ENCODE measurements at places on chromosomes 3 and 15.

- no peak for DNase-seq
Measured at GRCh38 chr15:57283774-57284503, 92.4 kb upstream of the CGNL1 start.

DNA sequence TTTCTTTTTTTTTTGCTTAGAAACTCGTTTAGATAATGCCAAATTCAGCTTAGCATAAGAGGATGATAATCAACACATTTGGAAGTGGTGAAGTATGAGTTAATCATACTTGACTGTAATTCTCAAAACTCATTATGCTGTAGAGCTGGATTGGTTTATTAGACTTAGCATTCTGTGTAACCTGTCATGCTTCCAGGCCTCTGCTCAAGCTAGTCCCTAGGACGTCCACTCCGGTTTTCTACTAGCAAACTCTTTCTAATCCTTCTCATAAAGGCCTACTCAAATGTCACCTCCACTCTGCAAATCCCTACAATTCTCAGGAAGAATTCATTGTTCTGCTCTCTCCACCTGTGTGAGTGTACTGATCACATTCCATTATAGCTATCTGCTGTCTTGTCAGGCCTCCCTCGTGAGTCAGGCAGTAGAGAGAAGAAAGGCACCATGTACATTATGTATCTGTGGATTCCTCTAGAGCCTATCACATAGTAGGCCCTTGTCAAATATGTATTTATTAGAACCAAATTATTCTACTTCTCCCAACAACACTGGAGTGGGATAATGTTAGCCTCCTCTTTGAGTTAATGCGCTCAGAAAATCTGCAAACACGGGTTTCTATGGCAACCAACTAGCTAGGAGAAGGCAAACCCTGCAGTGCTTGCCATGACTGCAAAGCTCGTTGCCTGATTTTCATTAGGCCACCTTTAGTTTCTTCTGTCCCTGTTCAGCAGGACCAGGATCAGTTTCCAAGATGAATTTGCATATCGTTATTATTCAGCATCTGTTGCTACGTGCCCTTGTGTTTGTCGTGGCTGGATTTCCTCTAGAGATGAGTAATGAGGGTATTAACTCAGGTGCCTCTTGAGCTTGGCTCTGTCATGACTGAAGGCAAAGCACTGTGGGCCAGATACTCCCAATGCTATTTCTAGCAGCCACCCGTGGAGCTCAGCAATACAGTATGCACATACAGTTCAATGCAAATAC, 30.7 kb downstream of the ATP13A5 start:
- no peak for DNase-seq

DNA sequence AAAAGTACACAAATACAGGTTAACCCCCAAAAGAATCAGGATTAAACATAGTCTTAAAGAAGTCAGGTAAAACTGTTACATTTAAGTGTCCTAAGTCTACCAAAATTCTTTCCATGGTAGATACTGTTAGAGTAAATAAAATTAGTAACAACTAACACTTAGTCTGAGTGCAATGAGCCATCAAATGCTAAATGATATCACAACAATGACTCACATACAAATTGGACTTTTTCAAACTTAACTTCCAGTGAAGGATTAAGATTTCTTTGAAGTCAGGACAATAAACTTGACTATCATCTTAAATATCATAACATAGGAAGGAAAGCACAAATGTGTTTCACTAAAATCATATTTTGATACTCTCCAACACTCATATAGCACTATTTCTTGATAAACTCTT, 43.9 kb downstream of the ZNF148 start:
- no peak for DNase-seq

- no peak for DNase-seq
Measured at GRCh38 chr3:112973325-112974177, 1.4 kb downstream of the CD200R1 start.

GRCh38 chr3:184186184-184186901, at the start of gene ABCF3:
Gene ABCF3 (plus strand): TSS chr3:184186199. CDS start chr3:184186208, 9 bp downstream.
- no peak for DNase-seq

DNA sequence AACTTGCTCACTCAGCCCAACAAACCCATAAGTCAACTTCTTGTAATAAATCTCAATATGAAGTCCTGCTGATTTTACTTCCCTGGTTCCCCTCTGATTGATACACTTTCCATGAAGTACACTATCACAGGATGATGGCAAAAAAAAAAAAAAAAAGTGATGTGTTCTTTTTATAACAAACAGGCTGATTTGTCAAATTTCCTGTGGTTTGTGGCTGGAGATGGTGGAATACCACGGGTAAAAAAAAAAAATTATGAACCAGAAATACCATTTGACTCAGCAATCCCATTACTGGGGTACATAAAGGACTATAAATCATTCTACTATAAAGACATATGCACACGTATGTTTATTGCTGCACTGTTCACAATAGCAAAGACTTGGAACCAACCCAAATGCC, 10.7 kb upstream of the SERPINI2 start:
- no peak for DNase-seq

DNA sequence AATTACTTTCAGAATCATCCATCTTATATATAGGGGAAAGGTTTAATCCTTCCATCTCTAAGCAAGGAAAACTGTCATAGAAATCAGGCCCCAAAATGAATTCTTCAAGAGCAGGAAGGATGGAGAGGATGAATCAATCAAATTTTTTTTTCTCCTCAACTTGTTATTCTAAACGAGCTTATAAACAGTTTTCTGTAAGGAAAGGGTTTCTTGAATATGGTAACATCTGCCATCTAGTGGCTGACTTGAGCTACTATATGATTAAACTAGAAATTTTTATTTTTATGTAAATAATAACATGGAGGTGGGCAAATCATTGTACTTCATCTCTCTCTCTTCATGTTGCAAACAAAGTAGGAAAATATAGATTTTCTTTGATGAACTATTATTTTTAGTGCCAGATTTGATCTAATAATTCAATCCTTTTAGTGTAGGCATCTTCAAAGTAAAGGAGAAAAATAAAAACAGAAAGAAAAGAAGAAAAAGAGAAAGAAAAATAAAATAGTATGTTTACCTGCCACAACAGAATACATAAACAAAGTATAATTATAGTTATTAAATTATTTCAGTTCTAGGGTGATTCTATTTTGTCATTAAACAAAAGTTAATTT, 146.6 kb downstream of the SERPINI1 start:
- peak; percentile 38 for DNase-seq

DNA sequence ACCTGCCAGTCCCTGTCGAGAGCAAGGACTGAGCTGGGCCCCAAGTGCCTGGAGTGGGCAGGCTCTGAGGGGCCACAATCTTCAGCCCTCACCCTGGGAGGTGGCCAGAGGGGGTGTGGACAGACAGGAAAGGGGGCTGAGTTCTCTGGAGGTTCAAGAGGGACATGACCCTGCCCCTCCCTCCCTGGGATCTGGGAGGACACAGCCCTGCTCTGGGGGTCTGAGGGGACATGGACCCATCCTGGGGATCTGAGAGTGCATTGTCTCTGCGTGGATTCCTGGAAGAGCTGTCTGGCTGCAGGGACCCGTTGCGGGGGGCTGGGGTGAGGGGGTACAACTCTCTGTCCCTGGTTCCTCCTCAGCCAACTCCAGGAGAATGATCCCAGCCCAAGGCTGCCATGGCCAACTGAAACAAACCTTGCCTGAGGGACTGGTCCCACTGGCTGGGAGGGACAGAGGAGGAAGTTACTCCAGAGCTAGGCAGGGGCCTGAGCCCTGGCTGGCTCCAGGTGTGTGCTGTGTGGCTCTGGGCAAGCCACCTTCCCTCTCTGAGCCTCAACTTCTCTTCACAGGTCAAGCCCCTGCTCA, 29.0 kb downstream of the PTH1R start:
- no peak for DNase-seq

DNA sequence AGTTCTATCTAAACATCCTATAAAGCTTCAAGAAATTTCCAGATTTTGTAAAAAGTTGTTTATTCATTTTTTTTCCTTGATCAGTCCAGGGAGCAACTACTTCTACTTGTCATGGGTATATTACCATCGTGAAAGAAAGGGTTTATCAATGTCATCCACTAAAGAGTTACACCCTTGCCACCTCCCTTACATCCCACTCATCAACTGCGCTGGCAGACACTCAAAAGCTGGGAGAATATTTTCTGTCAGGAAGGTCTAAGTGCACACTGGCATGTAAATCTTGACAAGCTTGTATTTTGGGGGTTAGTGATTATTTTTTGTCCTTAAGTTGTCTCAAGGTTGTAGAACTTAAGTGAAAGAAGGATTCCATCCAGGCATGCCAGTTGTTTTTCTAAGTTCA, 188.3 kb upstream of the ARL6 start:
- DNase-seq: no peak

DNA sequence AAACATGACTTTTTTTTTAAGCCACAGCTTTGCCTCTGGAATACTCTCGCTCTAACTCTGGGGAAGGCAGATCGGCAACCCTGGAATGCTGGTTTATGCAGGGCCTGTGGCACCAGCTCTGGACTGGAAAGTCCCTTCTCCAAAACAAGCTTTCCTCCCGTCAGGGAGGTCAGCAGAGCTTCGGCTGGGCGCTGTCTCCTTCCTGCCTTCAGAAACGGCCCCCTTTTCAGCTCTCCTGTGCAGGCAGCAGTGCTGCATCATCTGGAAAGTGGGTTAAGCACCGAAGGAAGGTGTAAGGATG, 42.7 kb upstream of the SKOR1 start:
- no peak for DNase-seq

GRCh38 chr3:39784922-39785321, 24.5 kb upstream of the MYRIP start:
- no peak for DNase-seq

DNA sequence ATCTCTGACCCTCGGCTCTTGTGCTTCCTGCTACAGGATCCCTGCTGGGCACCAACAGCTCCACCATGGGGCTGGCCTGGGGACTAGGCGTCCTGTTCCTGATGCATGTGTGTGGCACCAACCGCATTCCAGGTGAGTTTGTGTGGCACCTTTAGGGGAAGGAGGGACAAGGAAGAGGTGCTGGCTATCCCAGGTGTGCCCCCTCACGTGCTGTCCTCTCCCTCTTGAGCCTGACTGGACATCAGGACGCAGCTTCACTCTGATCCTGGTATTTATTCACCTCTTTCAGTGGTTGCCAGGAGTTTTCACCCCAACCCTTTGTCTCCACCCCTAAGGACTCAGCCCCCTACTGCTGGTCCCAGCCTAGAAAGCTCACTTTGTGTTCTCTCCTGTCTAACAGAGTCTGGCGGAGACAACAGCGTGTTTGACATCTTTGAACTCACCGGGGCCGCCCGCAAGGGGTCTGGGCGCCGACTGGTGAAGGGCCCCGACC, 960 bp downstream of the THBS1 start:
- peak; percentile 45 for DNase-seq

GRCh38 chr15:37124331-37124730, 24.0 kb upstream of the MEIS2 start:
- no peak for DNase-seq

DNA sequence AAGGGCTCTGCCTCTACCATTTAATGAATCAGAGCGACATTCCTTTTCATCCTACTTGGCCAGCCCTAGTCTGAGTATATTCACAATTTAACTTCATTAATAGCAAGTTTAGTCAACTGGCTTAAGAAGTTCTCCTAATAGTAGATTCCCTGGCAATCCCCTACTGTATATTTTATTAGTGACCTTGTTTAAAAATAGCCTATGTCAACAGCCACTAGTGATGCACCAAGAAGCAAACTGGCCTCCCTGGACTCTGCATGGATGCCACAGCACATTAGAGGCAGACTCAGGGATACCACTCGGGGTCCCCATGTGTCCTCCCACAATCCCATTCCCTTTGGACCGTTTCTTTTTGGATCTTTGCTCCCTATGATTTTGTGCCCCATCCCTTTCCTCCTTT, 83.6 kb downstream of the THSD4 start:
- no peak for DNase-seq

- no peak for DNase-seq
Measured at GRCh38 chr15:79831604-79832003, 65.2 kb downstream of the MTHFS start.

- DNase-seq: no peak
Measured at GRCh38 chr3:143226678-143227291, 107.2 kb downstream of the CHST2 start.

GRCh38 chr15:84731774-84732173, 15.8 kb upstream of the SEC11A start:
- DNase-seq: no peak

- DNase-seq: no peak
Measured at GRCh38 chr3:133368371-133369067, 31.3 kb upstream of the BFSP2 start.

DNA sequence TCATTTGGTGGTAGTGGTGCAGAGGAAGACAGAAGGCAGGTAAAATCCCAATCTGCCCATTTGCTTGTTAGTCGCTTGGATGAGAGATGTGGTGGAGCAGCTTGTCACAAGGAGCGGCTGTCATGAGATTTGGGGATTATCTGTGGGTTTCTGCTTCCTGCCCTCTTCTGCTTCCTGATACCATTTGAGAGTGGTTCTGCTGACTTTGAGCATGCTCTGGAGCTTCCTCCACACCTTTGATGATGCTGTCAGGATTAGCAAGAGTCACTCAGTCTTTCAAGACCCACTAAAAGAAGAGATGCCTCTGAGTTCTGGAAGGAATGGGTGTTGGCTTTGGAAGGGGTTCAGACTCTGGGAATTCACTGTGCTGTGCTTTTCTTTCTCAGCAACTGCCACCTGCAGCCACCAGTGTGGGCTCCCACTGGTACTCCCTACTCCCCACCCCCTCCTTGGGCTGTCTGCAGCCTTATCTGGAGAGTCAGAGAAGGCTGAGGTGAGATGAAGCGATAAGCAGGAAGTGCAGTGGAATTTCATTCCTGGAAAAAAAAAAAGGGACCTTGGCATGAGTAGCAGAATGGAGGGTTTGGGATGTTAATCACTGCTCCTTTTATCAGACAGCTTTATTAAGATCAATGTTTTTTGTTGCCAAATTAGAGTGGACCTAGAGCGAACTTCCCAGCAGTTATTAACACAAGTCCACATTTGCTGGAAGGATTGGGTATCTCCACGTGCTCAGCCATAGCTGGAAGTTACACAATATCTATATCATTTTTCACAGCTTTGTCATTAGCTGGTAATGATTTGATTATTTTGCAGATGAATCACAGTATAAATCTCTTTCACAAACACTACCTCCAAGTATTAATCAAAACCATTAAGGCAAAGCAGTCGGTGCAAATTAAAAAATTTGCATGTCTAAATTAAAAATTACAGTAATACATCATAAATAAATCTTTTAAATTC, 233.0 kb upstream of the SATB1 start:
- no peak for DNase-seq

- peak; percentile 23 for DNase-seq
Measured at GRCh38 chr3:107690522-107691138, 167.9 kb downstream of the BBX start.

DNA sequence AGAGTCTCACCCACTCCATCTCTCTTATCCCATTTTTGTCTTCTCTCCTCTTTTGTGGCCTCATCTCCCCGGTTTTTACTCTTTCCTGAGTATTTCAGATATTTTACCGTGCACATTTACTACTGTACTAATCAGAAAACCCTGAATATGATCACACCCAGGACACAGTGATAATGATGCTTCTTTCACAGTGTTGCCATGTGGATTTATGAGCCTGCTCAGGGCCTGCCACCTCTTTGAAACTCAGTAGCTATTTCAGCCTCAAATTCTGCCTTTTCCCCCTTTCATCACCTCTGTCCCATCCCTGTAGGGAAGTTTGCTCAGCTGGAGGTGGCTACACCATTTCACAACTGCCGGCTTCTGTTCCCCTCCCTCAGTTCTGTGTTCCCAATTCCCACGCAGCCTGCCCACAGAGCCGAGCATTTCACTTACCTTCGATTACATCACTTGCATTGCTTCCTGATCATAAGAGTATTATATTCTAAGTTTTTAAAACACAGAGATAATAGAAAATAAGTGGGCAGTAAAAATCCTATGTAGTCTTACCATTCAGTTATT, 33.2 kb downstream of the ARNT2 start:
- DNase-seq: no peak
